ENCODE measurements at places on chromosomes 1 and 21.

DNA sequence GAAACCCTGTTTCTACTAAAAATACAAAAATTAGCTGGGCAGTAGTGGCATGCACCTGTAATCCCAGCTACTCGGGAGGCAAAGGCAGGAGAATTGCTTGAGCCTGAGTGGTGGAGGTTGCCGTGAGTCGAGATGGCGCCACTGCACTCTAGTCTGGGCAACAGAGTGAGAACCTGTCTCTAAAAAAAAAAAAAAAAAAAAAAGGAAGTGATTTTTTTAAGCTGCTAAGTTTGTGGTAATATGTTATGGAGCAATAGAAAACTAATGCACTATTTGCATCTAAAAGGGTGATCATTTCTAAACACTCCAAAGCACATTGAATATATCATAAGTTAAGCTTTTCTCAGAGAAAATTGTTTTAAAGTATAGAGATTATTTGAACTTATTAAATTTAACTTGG is 244.8 kb upstream of the SPAG17 start:
- no peak for DNase-seq

DNA sequence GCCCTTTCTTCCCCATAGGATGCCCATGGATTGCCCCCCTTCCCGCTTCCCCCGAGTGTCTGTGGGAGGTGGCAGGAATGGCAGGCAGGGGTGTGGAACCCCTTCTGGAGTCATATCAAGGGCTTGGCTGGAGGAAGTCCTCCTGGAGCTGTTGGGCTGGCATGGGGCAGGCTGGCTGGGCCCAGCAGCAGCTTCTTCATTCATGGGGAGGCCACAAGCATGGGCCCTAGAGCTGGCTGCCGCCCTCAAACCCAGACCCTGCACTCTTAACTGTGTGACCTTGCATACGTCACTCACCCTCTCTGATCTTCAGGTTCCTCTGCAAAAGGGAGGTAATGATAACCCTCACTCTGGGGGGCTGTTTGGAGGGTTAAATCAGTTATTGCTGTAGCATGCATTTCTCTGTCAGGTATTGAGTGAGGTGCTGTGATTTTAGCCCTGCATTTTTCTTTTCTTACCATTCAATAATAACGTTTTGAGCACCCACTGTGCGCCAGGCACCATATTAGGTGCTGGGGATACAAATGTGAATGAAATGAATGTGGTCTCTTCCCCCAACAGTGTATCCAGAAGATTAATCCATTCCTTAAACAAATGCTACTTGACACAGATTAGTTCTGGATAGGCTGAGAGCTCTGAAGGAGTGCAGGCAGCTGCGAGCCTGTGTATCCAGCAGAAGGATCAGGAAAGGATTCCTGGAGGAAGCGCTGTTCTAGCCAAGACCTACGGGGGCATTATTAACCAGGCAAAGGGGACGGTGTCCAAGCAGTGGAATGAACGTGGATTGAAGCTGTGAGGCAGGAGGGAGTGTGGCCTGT is 9.3 kb downstream of the PCSK9 start:
- no peak for DNase-seq

GRCh38 chr1:145922266-145922665 is 3.7 kb upstream of the PEX11B start:
- DNase-seq = no peak

GRCh38 chr1:37430103-37430985 is 44.0 kb upstream of the ZC3H12A start:
- no peak for DNase-seq

DNA sequence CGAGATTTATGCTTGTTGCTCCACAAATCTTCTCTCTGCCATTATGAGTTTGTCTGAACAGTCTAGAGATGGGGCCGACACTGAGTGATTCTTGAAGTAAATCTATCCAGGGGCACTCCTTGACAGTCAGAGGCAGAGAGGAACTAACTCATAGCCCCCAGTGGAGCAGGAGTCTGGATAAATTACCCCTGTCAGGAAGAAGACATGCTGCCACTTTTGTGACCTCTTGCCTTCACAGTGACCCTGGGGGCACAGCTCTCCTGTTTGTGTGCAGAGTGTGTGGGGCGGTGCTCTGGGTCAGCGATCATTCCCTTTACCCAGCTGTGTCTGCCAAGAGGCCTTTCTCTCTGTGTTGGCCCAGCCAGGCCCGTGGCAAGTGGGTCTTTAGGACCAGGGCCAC is 29.5 kb downstream of the PEX14 start:
- DNase-seq = no peak

All from NCI-H1930 (cell line).